NCI-H774 (cell line): ENCODE measurements at places on chromosomes 12 and 14.

DNA sequence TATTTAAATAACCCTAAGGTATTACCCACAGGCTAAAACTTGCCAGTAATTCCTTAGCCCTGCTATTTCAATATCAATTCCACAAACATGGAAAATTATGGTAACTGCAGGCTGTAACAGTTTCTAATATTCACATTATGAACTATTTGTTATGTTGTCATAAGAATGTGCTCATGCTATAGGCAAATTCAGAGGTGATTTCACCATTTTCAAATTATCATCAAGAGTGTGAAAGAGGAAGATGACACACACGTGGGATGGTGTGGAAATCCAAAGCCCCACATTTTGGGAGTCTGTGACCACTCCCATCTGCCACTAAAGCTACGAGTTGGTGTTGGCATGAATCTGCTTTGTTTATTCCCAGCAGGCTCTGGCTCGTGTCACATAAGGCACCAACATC lies 5.9 kb upstream of the MYO1A start:
- no peak for DNase-seq

- DNase-seq: no peak
Observed at GRCh38 chr14:33946679-33947476, 4.0 kb downstream of the EGLN3 start.

DNA sequence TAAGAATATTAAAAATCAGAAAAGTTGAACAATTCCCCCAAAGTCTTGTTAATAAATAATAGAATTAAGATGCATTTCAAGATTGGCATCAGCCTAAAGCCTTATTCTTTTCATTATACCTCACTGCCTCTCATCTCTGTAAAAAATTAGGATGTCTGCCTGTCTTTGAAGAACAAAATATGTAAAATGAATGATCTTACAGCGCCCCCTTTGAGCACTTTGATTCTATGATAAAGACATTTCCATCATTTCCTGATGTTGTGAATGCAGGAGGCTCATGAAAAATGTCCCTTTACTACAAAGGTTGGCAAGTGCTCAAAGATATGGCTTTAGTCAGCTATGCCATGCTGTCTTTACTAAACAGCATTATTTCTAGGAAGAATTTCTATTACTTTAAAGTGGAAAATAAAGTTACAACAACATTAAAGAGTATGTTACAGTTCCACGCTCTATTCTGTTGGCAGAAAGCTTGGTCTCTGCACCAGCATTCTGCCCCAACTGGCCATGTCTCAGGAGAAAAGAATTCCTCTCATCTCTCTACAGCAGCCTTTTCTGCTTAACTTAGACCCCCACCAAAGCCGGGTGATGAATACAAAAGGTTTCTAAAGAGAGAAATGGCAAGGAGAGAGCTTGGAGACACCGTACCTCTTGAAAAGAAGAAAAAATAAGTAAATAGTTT lies 95.1 kb downstream of the LLPH start:
- no peak for DNase-seq

DNA sequence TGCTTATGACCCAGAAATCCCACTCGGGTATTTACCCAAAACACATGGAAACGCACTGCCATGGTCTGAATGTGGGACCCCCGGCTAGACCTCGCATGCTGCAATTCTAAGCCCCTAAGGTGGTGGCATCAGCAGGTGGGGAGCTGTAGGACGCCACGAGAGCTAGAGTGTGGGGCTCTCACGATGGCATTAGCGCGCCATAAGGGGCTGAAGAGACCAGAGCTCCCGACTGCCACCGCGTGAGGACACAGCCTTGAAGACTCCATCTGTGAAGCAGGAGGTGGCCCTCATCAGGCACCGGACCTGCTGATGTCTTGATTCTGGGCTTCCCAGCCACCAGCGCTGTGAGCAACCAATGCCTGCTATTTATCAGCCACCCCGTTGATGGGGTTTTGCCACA lies 40.3 kb downstream of the RIMBP2 start:
- DNase-seq: no peak

GRCh38 chr12:67716817-67717216 lies 68.3 kb downstream of the DYRK2 start:
- no peak for DNase-seq

DNA sequence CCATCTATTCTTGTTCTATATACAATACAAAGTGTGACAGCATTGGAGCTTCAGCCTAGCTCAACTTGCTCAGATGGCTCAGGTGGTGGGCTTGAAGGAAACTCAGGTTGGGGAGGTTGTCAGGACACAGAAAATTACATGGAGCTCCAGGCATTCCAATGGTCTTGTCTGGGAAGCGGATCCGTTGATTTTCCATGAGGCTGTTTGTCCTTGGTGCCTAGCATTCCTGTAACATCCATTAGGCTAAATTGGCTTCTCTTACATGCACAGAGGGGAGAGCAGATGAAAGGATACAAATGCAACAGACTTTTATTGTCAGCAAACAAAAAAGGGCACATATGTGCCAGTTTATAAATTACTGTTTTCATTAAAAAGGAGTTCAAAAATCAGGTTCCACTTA lies 75.5 kb upstream of the OTX2 start:
- DNase-seq: no peak

- no peak for DNase-seq
Observed at GRCh38 chr12:22130671-22131070, 84.7 kb downstream of the CMAS start.

- DNase-seq: peak; percentile 86
Observed at GRCh38 chr12:122116707-122117535, 38.4 kb downstream of the MLXIP start.

DNA sequence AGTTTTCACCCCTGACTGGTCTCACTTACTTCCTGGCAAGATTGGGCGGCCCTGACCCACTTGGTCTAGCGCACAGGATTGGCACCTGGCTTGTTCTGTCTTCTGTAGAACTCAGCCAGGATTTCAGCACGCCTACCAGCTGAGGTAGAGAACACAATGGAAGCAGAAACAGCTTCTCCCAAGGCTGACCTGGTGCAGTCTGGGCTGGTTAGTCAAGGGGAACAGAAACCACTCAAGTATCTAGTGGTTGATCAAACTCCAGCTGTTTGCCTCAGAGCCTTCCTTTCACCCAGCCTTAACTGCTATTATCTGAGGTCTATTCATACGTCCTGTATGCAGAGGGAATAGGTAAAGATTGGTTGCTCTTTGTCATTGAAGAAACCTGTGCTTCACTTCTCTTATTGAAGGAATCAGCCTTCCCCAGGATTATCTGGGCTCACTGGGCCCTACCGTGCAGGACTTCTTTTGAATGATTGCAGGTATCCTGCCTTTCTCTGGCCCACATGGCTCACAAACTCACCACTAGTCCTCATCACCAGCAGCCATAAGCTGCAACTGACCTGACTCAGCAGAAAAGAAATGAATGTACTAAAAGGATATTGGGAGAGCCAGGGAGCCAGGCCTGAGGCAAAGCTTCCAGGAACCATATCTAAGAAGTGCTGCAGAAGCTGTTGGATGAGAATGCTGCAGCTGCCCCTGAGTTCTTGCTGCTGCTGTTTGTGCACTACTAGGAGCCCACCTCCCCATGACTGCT lies 2.5 kb upstream of the PLEKHD1 start:
- DNase-seq: no peak

DNA sequence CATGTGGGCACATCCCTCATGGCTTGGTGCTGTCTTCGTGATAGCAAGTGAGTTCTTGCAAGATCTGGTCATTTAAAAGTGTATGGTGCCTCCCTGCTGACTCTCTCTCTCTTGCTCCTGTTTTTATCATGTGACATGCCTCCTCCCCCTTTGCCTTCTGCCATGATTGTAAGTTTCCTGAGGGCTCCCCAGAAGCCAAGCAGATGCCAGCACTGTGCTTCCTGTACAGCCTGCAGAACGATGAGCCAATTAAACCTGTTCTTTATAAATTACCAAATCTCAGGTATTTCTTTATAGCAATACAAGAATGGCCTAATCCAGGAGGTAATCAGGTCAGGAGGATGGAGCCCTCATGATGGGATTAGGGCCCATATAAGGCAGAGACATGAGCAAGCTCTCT lies 116.3 kb downstream of the DPF3 start:
- no peak for DNase-seq

DNA sequence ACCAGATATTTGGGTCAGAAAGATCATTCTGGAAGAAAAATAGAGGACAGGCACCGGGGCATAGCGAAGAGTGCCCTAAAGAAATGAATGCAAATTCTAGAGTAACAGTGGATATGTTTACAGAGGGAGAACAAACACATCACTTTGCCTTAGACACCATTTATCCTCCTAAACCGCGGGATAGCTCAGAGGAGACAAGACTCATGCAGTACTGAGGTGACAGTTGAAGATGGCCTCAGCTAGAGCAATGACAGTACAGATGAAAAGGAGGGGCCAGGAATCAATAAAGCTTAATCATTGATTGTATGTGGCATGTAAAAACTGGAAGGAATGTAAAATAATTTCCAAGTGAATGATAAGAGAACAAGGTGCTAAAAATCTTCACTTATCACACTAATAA lies 10.5 kb upstream of the PPP1R12A start:
- no peak for DNase-seq

- no peak for DNase-seq
Observed at GRCh38 chr12:80861641-80862378, 75.9 kb downstream of the LIN7A start.

DNA sequence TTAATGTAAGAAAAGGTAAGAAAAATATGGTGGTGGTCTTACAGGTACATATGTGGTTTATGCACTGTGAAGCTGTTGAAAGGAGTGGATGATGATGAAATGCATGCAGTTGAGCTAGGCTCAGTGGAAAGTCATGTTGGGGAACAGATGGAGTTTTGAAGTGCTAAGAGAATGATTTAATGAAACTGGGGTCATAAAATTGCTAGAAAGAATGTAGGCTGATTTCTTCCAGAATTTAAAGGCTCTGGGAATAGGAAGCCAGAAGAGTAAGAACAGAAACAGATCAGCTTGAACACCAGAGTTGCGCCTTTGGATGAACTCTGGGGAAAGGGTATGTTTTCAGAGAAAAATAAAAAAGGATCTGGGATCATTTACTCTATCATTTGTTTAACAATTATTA lies 146.5 kb downstream of the MON2 start:
- DNase-seq: no peak

- DNase-seq: no peak
Observed at GRCh38 chr14:94747739-94748138, 22.2 kb downstream of the GSC start.

DNA sequence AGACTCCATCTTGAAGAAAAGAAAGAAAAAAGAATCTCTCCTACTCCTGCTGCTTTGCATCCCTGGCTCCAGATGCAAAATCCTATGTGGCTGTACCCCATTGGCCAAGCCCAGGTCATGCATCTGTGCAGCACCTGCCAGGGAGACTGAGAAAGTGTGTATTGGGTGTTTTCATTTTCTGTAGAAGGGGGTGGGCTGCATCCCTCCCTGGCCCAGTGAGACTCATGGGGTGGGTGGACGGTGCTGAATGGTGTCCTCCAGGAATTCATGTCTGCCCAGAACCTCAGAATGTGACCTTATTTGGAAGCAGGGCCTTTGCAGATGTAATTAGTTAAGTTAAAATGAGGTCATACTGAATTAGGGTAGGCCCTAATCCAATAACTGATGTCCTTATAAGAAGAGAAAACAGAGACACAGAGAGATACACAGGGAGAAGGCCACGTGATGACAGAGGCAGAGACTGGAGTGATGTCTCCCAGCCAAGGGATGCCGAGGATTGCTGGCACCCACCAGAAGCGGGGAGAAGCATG lies 23.2 kb downstream of the MOAP1 start:
- no peak for DNase-seq

GRCh38 chr12:49260571-49261363 lies 4.1 kb upstream of the TUBA1C start:
- no peak for DNase-seq

DNA sequence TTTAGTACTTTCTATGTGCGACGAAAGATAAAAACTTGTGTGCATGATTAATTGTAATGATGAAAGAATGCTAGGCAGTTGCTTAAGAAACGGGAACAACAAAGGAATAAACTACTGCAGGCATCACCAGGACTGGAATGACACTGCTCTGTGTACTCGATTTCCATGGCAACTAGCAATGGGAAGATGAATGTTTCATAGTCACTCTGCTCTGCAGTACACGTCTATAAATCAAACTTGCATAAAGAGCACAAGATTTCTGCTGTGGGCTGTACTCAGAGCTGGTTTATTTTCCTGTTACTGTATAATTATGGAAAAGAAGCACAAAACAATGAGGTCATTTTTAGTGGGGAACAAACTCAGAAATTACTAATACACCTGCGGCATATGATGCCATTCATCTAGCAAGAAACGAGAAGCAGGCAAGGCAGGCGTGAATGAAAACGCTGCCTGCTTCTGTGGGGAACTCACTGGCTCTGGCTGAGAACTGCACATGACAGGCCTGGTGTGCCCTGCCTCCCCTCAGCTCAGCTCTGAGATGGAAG lies 41.8 kb downstream of the EFCAB11 start:
- peak; percentile 44 for DNase-seq

DNA sequence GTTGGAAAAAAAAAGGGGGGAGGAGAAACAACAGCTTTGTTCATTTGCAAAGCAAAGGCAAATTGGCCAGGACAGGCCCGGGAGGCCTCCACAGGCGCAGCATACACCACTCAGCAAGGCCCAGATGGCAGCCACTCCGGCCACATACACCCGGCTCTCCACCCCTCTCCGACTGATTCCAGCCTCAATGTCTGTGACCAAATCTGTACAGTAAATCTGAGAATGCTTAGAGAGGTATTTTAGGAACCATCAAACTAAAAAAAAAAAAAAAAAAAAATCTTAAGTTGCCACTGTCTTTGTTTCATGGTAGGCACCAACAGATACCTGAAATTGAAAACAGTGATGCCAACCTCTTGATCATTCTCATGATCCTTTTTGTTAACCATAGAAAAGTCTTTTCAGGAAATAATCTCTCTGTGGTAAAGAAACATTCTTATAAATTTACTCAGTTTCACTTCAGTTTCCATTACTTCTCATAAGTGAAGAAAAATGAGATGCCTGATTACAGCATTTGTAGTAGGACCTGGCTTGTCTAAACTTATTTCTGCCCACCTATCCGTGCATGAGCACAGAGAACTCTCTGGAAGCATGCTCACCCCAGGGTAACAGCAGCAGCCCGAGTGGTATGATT lies 20.2 kb downstream of the VPS37B start:
- DNase-seq: no peak

GRCh38 chr14:38950676-38951075 lies 152.4 kb downstream of the SEC23A start:
- DNase-seq: no peak

DNA sequence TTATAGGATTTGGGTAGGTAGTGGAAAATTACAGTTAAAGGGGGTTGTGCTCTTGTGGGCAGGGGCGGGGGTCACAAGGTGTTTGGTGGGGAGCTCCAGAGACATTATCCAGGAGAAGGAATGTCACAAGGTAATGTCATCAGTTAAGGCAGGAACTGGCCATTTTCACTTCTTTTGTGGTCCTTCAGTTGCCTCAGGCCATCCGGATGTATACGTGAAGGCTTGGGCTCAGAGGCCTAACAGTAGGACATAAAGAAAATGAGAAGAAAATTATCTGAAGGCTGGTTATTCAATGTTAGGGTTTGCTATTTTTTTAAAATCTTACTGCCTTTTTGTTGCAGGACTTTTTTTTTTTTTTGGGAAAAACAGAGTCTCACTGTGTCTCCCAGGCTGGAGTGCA lies 2.5 kb upstream of the PSEN1 start:
- no peak for DNase-seq
